Cerebellar nuclear complex (tissue), 1 donor: ENCODE measurements at places on chromosomes 3 and 15.

DNA sequence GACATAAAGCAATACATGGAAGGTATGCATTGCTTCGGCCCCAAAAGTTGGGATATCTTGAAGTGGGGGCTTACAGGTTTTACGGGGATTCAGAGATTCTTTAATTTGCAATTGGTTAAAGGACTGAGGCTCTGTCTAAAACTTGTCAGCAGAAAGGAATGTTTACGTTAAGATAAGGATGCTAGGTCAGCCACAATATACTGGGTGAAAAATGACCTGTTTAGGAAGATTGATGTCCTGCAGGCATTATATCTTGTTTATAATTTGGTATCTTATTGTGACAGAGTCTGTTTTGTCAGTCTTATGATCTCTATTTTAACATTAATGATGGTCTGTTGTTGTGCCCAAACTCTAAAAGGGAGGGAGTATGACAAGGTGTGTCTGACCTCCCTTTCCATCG is 15.3 kb upstream of the CCNDBP1 start:
- DNase-seq: no peak

GRCh38 chr3:41258239-41258800 is 59.0 kb downstream of the CTNNB1 start:
- no peak for DNase-seq

DNA sequence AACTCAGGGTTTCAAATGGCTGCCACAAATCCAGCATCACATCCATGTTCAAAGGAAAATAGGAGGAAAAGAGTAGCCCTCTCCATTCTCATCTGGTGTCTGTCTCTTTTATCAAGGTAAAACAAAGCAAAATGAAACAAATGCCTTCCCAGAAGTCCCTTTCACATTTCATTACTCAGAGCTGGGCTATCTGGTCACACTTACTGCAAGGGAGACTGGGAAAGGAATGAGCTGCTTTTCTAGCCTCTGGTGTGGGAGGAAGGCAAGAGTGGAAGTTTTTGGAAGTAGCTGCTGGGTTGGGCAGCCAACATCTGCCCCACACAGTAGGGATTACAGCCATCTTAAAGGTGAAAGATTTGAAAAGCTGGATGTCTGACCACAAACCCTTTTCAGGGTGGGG is 51.8 kb downstream of the KLF15 start:
- DNase-seq: no peak

DNA sequence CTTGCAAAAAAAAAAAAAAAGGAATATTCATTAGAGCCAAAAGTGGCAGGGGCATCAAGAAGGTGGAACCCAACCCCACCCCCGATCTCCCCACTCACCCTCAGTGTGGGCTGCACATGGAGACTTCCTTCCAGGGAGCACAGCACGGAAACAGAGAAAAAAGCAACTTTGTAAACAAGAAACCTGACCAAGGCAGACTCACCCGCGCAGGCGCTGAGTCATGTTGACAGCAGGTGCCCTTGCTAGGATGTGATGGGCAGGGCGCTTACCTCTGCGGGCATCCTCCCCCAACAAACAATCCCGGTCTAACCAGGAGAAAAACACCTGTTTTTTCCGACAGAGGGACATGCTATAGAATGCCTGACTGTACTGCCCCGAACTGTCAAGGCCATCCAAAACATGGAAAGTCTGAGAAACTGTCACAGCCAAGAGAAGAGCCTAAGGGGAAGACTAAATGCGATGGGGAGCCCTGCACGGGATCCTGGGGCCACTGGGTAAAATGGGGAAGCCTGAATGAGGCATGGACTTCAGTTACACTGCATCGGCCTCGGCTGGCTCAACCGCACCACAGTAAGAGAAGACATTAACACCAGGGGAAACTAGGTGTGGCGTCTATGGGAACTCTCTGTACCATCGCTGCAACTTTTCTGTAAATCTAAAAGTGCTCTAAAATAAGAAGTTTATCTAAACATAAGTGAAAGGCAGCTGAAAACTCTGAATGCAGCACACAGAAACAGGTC is 66.7 kb upstream of the GATA2 start:
- no peak for DNase-seq

GRCh38 chr3:133492159-133492741 is 81.2 kb upstream of the CDV3 start:
- no peak for DNase-seq

GRCh38 chr3:33993631-33994030 is 195.2 kb downstream of the PDCD6IP start:
- no peak for DNase-seq
